ENCODE measurements at places on chromosomes 1 and 21.

GRCh38 chr1:64743954-64744491, 852 bp upstream of the RAVER2 start:
- DNase-seq: no peak

GRCh38 chr1:38476111-38476849, 383.3 kb downstream of the RRAGC start:
- no peak for DNase-seq

- DNase-seq: no peak
Observed at GRCh38 chr1:246210756-246211155, 296.3 kb downstream of the SMYD3 start.

DNA sequence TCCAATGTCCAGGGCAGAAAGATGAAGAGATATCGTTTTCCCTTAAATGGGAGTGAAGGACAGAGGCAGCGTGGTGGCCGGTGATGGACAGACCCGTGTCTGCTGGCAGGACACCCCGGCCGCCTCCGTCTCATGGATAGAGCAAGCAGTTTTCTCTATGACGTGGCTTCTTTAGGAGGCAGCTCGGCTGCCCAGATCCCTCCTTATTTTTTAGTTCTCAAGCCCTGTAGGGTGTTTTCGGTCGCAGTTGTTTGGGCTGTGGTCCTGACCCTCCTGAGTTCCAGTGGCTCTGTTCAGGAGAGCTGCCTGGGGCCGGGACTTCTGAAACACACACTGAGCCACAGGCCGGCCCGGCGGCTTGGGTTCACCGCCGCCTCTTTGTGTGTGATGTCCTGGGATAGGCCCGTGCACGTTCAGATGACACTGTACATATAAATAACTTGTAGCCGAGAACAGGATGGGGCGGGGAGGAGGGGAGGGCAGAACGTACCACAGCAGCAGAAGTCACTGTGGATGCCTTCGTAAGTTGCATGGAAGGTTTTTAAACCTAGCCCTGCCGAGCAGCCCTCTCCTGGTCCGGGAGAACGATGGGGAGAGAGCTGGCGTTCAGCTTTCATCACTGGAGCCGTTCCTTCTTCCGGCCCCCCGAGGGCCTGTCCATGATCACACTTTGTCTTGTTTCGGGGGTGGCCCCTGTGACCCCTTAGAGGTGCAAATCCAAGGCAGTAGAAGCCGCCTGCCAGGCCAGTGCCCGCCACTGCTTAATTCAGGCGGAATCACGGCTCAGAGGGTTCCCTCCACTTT, 65.2 kb downstream of the SIK1 start:
- DNase-seq: peak; percentile 34

DNA sequence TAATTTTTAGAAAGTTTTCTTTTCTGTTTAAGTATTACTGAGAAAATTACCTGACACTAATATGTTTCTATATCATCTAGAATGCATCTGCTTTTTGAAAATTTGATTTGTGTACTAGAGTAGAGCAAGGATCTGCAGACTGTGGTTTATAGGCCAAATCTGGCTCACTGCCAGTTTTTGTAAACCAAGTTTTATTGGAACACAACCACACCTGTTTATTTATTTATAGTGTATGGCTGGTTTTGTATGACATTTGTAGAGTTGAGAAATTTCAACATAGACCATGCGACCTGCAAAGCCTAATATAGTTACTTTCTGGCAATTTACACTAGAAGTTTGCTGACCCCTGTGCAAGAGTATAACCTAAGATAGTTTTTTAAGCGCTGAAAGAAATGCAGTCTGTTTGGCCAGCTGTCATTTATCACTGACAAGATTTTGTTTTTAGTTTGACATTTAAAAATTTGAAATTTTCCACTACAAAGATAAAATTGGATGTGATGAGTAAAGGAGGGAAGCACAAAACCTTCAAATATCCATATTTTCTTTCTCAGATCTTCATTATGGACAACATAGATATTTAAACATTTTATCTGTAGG, 36.1 kb upstream of the CACYBP start:
- no peak for DNase-seq

- no peak for DNase-seq
Observed at GRCh38 chr1:101130673-101131072, 105.1 kb upstream of the DPH5 start.

DNA sequence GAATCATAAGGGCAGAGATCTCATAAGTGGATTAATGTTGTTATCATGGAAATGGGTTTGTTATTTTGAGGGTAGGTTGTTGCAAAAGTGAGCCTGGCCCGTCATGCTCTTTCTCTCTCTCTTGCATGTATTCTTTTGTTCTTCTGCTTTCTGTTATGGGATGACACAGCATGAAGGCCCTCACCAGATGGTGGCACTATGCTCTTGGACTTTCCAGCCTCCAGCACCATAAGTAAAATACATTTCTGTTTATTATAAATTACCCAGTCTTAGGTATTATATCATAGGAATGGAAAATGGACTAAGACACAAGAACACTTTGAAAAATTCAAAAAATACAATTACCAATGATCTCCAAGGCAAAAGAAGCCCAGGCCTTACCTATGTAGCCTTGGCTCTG, 676.1 kb downstream of the PTPRU start:
- no peak for DNase-seq

GRCh38 chr1:221815660-221816059, 73.8 kb upstream of the DUSP10 start:
- no peak for DNase-seq

GRCh38 chr1:46102769-46103476, 29.5 kb downstream of the PIK3R3 start:
- no peak for DNase-seq

DNA sequence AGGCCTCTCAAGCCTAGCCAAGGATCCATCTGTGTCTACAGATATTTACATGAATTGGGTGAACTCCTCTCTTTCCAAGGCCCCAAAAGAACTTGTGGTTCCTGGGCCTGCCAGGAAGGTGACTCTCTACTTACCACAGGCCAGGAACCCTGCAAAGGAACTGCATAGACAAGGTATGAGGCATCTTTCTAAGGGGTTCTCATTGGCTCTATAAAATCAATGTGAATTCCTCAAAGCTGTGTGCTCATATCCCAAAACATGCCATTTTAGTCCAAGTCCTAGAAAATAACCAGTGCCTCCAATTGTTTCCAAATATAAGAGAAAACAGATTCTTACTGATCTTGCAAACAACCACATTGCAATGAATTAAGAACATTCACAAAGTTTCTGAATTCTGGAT, 39.9 kb upstream of the RGL1 start:
- DNase-seq: no peak

- peak; percentile 39 for DNase-seq
Observed at GRCh38 chr1:24416666-24417391, 1.2 kb downstream of the NIPAL3 start.

DNA sequence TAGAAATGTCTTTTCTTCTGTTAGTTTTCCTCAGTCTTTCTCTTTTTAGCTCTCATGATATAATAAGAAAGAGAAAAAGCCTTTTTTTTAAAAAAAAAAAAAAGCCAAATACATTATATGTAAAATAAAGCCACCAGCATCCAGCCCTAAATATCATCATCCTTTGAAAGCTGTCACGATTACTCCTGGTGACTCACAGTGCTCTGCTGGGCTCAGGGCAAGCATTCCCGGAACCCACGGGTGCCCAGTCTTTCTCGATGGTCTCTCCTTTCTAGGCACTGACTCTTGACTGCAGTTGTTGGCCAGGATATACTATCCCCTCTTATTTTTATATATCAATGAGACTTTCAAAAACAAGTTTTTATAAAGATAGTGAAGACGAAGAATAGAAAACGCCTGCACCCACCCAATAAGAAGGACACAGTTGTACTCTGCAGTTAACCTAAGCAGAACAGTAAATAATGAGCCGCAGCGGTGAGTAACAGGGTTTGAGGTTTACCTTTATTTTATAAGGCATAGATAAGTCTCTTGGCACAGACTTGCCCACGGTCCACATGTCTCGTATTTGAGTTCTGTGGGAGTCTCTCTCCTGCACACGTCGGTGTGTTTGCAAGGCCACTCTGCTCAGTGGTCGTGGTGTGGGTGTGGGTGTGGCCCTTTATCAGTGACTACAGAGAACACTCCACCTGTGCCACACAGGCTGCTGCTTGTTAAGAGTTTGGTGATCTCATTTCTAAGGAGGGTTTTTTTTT, 15.7 kb upstream of the MX2 start:
- no peak for DNase-seq

GRCh38 chr1:21175670-21176581, 771 bp downstream of the EIF4G3 start:
- DNase-seq: peak; percentile 47

DNA sequence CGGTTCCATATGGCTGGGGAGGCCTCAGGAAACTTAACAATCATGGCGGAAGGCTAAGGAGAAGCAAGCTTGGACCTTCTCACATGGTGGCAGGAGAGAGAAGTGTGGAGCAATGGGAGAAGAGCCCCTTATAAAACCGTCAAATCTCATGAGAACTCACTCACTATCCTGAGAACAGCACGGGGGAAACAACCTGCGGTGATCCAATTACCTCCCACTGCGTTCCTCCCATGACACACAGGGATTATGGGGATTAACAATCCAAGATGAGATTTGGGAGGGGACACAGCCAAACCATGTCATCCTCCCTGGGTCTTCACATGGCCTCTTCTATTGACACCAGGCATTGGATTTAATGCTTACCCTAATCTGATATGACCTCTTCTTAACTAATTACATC, 455.1 kb upstream of the VAMP3 start:
- no peak for DNase-seq

GRCh38 chr1:225479996-225480720, 52.3 kb upstream of the LBR start:
- no peak for DNase-seq

GRCh38 chr1:47226839-47227215, 5.2 kb downstream of the TAL1 start:
- DNase-seq: no peak

- no peak for DNase-seq
Observed at GRCh38 chr1:230757856-230758708, 10.9 kb downstream of the CAPN9 start.

DNA sequence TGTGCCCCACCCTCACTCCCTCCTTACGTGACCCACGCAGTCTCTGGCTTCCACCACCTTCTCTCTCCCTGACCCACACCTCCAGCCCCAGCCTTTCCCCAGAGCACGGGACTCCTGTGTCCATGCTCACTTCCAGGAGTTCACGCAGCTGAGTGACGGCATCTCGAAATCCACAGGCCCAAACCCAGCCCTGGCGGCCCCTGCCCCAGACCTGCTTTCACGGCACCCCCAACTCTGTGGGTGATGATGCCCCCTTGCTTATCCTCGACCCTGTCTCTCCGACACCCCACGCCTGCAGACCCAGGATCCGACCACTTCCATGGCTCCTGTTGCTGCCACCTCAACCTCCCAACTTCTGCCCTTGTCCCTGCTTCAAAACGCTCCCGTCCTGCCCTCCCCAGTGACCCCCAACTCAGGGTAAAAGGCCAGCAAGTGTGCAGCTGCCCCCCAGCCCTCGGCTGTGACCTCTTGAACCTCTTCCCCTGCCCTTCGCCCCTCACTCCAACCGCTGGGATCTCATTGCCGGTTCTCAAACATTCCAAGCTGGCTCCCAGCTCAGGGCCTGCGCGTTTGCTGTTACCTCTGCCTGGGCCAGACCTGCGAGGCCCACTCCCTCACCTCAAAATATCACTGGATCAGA, 30.4 kb upstream of the LAPTM5 start:
- DNase-seq: no peak

DNA sequence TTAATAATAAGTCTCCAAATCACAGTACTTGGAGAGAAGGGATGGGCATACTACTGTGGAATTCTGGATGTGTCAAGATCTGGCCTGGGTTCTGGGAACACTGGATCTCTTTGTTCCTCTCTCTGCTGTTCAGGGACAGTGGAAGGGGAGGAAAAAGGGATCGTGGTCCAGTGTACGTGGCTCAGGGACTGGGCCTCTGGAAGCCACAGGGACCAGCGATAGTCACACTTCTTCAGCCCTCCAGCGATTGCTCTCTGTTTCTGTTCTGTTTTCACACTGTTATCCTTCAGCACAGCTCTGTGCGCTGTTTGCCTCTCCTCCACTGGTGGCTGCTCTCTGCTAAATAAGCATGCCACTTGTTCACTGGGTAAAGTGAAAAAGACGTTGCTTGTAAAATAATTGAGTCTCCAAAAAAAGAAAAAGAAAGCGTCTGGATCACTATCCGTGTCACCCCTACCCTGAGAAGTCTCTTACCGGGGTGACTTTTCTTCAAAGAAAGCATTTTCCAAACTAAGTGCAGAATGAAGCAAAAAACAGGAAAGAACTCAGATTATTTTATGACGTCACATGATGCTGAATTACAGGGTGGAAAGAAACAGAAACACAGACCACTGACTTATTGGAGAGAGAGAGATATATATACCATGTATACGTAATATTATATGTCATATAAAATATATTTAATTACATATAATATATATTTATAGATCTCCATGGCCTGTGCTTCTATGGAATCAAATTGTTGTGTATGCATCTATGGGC, 279.4 kb downstream of the RGS7 start:
- DNase-seq: no peak

- DNase-seq: peak; percentile 21
Observed at GRCh38 chr1:222644636-222644980, 26.7 kb downstream of the MIA3 start.

DNA sequence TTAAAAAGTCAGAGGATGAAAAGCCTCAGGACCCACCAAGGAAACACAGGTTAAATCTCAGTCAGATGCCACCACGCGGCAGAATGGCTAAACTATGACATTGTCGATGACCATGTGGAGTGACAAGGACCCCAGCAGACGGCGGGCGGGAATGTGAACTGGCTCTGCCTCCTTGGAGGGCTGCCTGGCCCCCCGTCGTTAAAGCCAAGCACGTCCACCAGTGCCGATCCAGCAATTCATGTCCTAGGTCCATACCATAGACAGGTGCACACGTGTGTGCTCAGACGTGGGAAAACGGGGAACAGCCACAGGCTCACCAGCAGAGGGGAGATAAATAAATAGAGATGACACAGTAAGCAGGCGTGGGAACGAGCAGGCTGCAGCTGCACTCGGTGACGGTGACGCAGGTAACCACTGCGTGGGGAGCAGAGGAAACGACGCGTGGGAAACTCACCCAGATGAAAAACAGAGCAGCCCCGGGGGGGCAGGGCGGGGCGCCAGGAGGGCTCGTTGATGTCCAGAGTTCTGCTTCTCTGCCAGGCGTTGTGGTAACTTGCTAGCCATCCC, 28.3 kb upstream of the PCBP3 start:
- peak; percentile 90 for DNase-seq

DNA sequence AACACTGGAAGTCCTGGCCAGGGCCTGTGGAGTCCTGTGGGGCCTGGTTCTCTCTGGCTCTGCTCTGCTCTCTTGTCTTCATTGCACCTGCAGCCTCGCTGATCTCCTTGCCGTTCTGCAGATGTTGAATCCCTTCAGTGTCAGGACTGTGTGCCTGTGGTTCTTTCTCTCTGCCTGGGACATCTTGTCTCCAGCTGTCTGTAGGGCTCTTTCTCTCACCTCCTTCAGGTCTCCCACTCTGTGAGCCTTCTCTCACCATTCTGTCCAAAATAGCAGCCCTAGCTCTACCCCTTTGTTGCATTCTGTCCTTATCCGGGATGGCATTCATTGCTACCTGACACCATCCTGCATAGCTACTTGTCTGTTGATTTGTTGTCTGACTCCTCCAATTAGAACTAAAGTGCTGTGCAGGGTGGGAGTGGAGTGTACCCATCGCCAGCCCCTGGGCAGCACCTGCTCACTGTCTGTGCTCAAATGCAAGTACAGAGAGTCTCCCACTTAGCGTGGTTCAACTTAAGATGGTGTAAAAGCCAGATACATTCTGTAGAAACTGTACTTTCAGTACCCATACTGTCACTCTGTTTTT, 8.9 kb downstream of the PGBD2 start:
- no peak for DNase-seq
